ENCODE measurements at places on chromosomes 7 and 10.

- no peak for DNase-seq
These were observed 17.2 kb downstream of the PANK1 start for GRCh38 chr10:89627830-89628229.

DNA sequence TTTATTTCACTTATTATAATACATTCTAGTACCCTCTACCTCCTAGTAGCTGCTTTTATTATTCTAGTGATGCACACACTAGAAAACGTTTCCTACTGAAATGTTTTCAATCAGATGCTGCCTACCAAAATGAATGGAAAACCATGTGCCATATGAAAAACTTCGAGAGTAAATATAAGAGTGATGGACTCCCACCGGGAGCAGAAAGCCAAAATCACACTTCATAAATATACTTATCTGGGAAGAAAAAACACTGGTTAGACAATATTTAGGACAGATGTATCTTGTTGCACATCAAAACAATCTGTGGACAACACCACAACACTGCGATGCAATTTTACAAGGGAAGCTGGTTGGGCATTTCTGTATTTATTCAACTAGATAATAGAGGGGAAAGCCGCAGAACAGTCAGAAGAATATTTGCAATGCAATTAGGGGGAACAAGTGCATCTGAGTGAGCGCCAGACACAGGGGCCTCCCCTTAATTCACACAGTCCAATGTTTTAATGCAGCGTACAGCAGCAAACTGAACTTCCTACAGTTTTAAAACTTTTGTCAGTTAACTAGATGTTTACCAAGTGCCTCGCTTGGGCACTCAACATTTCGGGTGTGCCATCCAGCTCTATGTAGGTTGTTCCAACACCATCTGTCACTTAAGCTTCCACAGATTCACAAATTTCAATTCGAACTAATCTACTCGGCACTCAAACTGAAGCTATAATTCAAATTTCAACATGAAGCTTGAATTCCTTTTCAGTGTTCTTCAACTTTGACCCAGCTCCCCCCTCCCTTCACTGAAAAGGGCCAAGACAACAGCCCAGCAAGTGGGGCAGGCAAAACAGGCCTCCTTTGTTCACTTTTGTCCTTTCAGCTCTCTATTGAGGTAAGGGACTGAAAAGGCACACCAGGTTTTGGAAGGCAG, 7.4 kb downstream of the NRCAM start:
- DNase-seq, result no peak

GRCh38 chr10:99531026-99531695, 1.6 kb upstream of the NKX2-3 start:
- no peak for DNase-seq

GRCh38 chr7:128059143-128059988, 28.1 kb upstream of the LRRC4 start:
- DNase-seq, result no peak

DNA sequence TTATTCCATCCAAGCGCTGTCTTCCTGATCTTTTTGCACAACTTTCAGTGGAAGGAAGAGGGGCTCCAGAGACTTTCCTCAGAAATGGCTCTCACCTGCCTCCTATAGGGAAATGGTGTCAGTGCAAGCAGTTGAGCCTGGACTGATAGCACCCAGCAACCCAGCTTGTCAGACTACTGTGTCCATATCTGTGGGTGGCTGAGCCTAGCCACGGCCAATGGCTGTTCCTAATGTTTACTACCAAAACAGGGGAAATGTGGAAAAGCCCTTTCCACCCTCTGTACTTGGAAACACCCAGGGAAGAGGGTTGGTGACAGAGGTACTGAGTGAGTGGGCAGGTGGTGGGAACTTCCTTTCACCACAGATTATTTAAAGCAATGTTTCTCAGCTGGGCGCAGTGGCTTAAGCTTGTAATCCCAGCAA, 4.3 kb upstream of the YKT6 start:
- DNase-seq, result no peak

DNA sequence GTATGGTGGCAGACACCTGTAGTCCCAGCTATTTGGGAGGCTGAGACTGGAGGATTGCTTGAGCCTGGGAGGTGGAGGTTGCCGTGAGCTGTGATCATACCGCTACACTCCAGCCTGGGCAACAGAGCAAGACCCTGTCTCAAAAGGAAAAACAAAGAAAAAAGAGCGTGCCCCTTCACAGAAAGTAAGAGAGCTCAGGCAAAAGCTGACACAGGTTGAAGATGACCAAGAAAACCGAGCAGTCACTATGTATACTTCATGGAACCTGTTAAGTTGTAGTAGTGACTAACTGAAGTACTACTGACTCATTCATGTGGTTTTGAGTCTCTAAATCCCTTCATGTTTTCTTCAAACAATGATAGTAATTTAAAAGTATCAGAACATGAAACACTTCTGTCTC, 1.2 kb upstream of the PRRT4 start:
- no peak for DNase-seq

GRCh38 chr10:63702092-63702491, 180.9 kb downstream of the REEP3 start:
- no peak for DNase-seq

DNA sequence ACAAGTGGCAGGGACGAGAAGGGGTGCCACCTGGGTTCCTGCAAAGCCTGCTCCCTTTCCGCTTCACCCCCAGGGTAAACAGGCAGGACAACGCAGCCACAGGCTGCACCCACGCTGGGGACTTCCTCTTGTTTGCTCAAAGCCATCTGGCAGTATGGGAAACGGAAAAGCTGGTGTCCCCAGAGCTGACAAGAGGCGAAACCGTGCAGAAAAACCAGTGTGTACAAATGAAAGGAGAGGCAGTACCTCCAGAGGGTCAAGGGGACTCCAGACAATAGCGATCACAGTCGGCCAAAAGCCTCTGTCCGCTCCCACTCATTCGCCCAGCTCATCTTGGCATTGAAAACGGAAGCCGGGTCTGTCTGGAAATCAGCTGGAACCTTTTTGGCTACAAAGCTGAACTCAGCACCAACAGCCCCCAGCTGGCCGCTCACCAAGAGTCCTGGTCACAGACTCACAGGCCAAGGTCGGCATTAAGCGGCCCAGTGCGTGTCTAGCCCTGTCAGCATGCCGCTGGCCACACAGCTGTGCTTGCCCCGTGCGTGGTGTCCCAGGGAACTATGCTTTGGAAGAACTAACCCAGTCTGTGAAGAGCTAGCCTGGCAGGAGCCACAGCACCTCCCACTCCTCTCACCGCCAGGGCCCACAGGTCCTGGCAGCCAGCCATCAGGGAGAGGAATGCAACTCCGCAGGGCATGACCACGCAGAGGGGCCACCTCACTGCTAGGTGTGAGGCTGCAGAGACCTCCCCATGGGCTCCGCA, 10.4 kb downstream of the TNS3 start:
- DNase-seq, result no peak

- no peak for DNase-seq
These were observed 118.5 kb downstream of the VTI1A start for GRCh38 chr10:112565434-112566053.

DNA sequence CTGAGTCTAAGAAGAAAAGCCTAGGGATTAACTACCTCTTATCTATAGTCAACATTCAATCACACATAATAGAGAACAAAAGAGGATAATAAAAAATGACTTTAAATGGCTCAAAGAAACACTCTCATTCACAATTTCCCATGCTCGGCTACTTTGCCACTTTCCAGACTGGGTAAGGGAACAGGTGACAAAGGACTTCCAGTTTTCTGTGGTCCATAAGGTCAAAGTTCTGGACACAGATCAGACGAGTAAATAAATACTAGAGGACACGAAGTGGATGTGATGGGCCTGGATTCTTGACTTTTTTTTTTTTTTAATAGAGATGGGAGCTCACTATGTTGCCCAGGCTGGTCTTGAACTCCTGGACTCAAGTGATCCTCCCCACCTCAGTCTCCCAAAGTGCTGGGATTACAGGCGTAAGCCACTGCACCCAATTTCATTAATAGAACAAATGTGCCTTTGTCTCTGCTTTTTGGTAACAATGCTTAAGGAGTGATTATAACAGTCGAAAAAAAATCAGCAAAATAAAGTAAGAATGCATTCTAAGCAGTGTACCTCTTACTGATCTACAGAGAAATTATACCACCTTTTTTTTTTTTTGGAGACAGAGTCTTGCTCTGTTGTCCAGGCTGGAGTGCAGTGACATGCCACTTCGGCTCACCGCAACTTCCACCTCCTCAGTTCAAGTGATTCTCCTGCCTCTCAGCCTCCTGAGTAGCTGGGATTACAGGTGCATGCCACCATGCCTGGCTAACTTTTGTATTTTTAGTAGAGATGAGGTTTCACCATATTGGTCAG, 70.6 kb downstream of the WAPL start:
- no peak for DNase-seq

DNA sequence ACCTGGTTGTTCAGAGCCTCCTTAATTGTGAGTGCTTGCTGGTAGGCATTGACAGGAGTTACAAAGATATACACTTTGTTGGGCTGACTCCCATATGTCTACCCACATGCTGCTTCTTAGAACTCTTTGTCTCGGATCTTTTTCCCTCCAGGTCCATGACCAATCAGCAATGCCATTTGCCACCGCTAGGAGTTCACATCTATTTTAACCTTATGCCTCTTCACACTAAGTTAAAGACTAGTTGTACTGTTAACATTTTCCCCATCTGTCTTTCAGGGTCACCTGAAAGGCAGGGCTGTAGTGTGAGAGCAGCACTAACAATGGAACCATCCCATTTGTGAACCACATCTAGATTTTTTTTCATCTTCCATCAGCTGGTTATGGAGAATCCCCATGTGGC, 226.7 kb upstream of the NPY start:
- DNase-seq, result no peak

DNA sequence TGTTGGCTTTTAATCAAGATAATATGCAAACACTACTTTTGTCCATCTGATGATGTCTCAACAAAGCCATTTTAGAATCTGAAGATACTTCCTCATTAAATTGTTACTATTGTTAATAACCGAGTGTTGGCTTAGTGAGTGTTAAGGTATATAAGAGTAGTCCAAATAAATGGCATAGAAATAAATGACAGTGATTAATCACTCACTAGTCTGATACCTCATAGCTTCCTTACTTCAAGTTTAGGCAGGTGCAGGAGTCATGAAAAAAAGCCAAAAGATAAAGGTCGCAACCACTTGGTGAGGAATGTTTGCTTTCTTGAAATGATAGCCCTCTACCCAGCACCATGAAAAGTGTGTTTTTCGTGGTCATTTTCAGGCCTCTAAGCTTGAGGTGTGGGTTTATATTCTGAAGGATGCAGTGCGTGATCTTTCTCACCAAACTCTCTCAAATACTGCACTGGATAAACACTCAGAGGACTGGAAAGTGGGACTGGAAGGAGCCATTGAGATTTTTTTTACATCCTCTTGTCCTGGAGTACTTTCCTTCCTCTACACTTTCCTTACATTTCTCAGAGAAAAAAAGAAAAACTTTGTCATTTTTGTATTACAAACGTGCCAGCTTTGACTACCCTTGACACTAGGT, 138.1 kb downstream of the KIAA1217 start:
- DNase-seq, result no peak

GRCh38 chr7:109895536-109895935, 1195.4 kb upstream of the LRRN3 start:
- DNase-seq, result no peak

GRCh38 chr10:67934336-67934735, 49.9 kb downstream of the SIRT1 start:
- DNase-seq, result no peak

DNA sequence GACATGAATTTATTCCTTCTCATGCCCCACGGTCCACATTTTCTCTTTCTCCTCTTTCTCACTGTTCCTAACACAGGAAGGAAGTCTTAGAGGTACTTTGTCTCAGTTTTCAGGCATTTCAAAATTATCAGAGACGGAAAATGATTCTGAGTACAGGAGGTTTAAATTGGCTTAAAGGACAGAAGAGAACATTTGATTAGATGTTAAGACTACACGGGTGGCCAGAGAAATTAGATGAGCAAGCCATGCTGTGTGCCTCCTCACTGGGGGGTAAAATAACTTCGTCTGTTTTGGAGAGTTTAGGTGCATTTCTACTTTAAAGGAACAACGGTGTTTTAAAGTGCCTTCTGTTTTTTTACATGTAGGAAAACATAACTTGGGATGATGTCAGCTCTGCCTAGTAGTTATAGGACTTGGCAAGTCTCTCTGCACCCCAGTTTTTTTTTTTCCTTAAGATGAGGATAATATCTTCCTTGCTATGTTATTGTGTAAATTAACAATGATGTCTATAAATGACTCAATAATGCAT, 66.9 kb downstream of the MCMBP start:
- no peak for DNase-seq

DNA sequence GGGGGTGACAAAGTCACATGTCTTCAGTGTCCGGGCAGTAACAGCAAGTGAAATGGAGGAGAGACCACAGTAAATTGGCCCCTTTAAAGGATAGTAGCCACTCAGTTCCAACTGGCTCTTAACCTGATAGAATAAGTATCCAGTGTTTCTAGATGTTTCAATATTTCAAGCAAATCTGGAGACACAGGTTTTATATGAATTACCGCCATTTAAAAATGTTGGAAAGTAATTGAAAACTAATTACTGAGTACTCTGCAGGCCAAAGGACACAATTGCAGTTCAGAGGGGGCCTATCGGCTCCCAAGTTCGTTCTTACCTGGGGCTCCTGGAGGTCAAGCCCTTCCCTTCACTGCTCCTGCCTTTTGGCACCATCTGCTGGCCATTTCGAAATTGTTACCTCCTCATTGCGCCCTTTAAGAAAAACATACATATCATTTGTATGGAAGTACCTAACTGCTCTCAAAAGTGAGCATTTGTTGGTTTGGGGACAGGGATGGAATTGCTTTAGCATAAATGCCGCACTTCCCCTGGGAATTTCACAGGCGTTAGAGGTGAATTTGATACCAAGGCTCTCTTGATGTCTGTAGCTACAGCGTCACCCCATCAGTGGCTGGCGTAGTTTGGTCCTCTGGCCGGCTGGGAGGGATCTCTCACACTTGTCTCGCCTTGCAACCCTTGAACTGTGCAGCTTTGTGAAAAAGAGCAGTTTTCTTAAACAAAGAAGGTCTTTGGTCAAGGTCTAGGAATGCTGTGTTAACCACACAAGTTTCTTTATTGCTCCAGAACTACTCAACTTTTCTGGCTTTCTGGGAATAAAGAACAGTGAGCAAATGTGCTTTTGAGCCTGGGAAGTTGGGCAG, 220.0 kb downstream of the ARHGAP21 start:
- DNase-seq, result no peak

- no peak for DNase-seq
These were observed 133.3 kb upstream of the HGF start for GRCh38 chr7:81903115-81903514.

DNA sequence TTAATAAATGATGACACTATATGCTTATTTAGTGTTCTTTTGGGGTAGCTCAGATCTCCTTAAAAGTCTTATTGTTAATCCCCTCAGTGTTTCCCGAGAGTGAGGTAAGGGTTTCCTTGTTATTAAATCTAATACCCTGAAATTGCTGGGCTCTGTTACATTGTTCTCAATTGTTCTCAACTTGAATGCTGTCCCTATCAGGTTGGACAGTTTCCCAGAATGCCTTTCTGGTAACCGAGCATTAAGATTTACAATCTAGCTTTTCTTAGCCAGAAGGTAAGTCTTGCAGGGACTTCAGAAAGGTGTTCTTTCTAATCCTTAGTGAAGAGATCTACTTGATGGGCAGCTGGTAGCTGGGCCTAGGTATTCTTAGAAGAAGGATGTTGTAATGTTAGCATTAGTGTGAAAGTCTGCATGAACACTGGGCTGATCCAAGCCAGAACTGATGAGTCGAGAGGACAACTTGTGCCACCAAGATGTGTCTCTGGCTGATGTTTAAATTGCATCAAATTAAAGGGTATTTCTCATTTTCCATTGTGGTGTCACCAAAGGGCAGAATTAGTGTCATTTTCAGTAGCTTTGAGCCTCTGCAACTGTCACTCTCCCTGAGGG, 89.9 kb downstream of the SND1 start:
- DNase-seq, result no peak

Data from stimulated activated CD8-positive, alpha-beta memory T cell treated with anti-CD3 and anti-CD28 coated beads, Interleukin-15, amount 100 ng/mL, for 4 hours (primary cell).